ENCODE measurements at places on chromosomes 2 and 18. TPM values are rescaled to one million over a fixed set of nuclear protein-coding genes. Genes with fewer than 3 reads are reported as not detected.
A peak's percentile ranks its signal among the peaks of the same experiment; 100 is the strongest.

INPP5D gene
- 104 TPM for polyA plus RNA-seq

REG3A gene
- polyA plus RNA-seq = not detected

SERPINB8 gene
- polyA plus RNA-seq = 16.5 TPM

BMP10 gene
- not detected for polyA plus RNA-seq

VWC2L gene
- polyA plus RNA-seq = not detected

LINC00305 gene
- not detected for polyA plus RNA-seq

RAB17 gene
- polyA plus RNA-seq = not detected

PPP1R1C gene
- polyA plus RNA-seq = not detected

FZD7 gene
- polyA plus RNA-seq = 0.88 TPM

DSG1 gene
- polyA plus RNA-seq = 3.5 TPM

DNA sequence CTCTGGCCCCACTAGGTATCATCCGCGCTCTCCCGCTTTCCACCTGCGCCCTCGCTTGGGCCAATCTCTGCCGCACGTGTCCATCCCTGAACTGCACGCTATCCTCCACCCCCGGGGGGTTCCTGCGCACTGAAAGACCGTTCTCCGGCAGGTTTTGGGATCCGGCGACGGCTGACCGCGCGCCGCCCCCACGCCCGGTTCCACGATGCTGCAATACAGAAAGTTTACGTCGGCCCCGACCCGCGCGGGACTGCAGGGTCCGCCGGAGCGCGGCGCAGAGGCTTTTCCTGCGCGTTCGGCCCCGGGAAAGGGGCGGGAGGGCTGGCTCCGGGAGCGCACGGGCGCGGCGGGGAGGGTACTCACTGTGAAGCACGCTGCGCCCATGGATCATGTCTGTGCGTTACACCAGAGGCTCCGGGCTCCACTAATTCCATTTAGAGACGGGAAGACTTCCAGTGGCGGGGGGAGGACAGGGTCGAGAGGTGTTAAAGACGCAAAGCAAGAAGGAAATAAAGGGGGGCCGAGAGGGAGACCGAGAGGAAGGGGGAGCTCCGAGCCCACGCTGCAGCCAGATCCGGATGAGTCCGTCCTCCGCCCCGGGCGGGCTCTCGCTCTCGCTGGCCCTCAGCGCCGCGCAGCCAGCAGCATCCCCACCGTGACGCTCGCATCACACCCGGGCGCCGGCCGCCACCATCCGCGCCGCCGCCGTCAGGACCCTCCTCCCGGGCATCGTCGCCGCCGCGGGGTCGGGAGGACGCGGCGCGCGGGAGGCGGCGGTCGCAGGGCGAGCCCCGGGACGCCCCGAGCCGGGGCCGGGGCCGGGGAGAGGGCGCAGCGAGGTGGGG lies 664 bp downstream of the NETO1 start:
- DNase-seq = no peak
- no peaks in the 10 kb centered on the region for H3K27me3 ChIP-seq
- no peaks in the 10 kb centered on the region for H3K36me3 ChIP-seq
- no peak overlapping the region for H3K27ac ChIP-seq
- H3K4me1 ChIP-seq = no peaks in the 10 kb centered on the region
- no peak overlapping the region for H3K4me3 ChIP-seq

DNA sequence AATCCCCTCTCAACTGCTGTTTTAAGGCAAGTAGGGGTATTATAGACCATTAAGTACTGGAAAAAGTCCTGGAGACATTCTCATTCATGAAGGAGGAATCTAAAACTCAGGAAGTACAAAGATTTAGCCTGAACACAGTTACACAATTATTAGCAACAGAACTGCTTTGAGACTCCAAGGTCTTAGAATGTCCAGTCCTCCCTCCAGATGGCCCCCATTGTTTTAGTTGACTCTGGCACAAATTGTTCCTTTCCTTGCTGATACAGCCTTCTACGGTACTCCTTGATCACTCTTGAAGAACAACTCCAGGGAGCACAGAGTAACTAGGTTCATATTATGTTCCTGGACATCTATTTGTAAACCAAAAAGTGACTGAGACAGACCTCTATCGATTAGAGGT lies 210.1 kb upstream of the RND3 start:
- H3K27ac ChIP-seq = no peak overlapping the region
- H3K36me3 ChIP-seq = no peaks in the 10 kb centered on the region
- H3K4me1 ChIP-seq = no peaks in the 10 kb centered on the region
- H3K4me3 ChIP-seq = no peak overlapping the region
- H3K27me3 ChIP-seq = no peaks in the 10 kb centered on the region

GRCh38 chr2:105674401-105674800 lies 70.3 kb upstream of the NCK2 start:
- no peak overlapping the region for H3K27ac ChIP-seq
- no peaks in the 10 kb centered on the region for H3K36me3 ChIP-seq
- H3K27me3 ChIP-seq = no peaks in the 10 kb centered on the region

- H3K36me3 ChIP-seq = no peaks in the 10 kb centered on the region
- DNase-seq = no peak
- no peak overlapping the region for H3K27ac ChIP-seq
- H3K4me1 ChIP-seq = peaks cover 18% of the 10 kb centered on the region
- H3K27me3 ChIP-seq = no peaks in the 10 kb centered on the region
Observed at GRCh38 chr18:9057646-9058045, 44.9 kb upstream of the NDUFV2 start.

DNA sequence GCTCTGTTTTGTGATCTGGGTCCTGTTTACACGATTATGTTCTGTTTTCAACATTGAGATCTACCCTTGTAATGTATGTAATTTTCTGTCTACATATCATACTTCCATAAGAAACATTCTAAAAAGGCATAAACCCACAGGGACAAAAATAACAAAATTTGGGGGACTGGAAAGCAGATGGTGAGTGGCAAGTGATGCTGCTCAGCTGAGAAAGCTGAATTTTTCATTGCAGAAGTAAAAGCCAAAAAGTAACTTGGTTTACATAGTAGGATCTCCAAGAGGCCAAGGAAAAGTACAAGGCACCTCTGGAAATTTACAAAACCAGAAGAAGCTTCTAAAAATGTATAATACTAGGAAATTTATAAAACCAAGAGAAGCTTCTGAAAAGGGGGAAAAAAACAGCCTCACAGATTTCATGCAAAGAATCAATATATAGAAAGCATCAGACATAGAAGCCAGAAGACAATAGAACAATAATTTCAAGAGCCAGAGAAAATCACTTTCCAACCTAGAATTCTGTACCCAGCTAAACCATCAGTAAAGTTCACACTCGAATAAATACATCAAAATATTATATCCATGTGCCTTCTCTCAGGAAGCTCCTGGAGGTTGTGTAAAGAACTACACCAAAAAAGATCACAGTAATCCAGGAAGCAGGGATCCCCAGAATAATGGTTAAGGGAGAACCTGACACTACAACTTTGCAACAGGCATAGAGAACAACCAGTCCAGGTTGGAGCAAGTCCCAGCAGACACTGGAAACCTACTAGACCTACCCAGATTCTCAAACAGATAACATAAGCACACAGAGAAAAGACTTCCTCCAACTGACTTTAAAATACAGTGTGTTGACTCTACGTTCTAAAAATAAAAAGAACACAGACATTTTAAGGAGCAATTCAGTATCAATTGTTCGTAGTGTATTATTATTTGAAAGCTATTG lies 401.7 kb upstream of the HS6ST1 start:
- no peak overlapping the region for H3K27ac ChIP-seq
- no peak overlapping the region for H3K4me3 ChIP-seq
- H3K4me1 ChIP-seq = no peaks in the 10 kb centered on the region

- H3K27me3 ChIP-seq = no peaks in the 10 kb centered on the region
- no peak overlapping the region for H3K27ac ChIP-seq
- no peaks in the 10 kb centered on the region for H3K4me1 ChIP-seq
- no peaks in the 10 kb centered on the region for H3K36me3 ChIP-seq
- no peak overlapping the region for H3K4me3 ChIP-seq
Observed at GRCh38 chr2:106841886-106842645, 43.9 kb downstream of the ST6GAL2 start.

DNA sequence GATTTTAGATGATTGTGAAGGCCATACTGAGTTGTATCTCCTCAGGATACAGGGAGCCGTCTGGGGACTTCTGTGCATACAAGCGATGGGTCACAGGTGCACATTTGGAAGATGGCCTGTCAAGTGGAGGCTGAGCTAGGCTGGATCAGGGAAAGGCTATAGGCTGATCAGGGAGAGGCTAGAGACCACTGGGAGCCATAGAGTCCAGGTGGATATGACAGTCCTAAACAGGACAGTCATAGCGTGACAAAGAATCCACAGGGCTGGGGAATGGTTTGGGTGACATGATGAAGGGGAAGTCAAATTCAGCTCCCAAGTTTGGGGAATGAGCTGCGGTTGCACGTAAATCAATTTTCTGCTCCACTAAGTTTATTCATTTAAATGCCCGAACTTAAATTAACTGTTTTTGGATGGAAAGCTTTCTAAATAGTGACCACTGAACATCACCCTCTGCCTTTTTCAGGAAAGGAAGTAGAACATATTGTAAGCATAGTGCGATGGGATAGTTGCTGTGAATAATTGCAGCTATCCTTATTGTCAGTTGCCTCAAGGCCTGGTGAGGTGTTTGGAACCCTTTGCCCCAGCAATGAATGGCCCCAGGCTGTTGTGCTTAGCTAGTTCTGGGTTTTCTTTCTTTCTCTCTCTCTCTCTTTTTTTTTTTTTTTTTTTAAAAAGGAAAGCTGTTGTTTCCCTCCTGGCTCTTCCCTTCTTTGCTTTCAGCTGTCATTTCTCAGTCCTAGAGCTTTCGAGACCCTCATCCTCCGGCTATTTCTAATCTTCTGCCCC lies 50.5 kb downstream of the KLHL29 start:
- no peak for DNase-seq
- H3K4me1 ChIP-seq = no peaks in the 10 kb centered on the region
- no peak overlapping the region for H3K4me3 ChIP-seq

- DNase-seq = no peak
- H3K27ac ChIP-seq = no peak overlapping the region
- H3K27me3 ChIP-seq = peaks cover 5% of the 10 kb centered on the region
- H3K4me3 ChIP-seq = no peak overlapping the region
- H3K36me3 ChIP-seq = no peaks in the 10 kb centered on the region
- no peaks in the 10 kb centered on the region for H3K4me1 ChIP-seq
Observed at GRCh38 chr18:11387880-11388279, 221.5 kb upstream of the SLC35G4 start.

DNA sequence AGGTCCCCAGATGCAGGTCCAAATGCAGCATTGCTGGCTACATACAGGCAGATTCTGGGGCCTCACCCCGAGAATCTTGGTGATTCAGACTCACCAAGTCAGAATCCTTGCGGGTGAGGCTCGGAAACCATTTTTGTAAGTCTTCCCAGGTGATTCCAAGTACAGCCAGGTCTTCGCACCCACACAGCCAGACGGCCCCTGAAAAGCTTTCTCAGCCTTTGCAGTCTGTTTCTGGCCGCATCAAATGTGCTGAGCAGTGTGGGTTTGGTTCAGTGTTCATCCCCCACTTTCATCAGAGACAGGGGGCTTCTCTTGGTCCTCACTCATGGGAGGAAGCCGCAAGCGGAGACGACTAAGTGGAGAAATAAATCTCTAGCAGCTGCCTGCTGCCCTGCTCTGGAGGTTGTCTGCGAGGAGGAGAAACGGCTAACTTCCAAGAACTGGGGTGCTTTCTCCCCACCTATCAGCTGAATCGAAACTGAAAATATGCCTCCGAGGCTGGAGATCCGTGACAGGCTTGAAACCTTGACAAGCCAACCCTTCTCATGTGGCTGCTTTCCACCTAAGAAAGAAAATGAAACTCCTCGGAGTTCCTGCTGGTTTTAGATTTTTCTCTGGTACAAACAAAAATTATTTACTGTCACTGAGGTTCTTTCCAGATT lies 8.9 kb upstream of the TMEM185B start:
- H3K27me3 ChIP-seq = no peaks in the 10 kb centered on the region
- peak overlapping the region; percentile 97 for H3K27ac ChIP-seq
- H3K4me1 ChIP-seq = peaks cover 18% of the 10 kb centered on the region

DNA sequence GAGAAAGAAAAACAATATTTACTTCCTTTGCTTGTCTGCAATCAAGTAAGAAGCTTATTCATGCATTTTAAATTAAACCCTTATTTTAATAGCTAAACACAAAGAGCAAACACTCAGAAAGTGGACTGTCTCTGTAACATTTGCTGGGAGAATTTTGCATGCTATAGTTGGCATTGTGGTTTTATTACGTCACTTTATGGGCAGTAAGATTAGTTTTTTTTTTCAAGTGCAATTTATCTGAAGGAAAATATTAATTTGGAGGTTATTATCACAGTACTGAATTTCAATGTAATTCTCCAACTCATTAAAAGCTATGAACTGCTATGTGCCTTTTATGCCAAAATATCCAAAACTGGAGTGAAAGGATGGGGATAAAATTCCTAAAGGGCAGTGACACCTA lies 103.3 kb downstream of the TMEFF2 start:
- no peaks in the 10 kb centered on the region for H3K27me3 ChIP-seq
- no peaks in the 10 kb centered on the region for H3K4me1 ChIP-seq
- no peak for DNase-seq
- H3K27ac ChIP-seq = no peak overlapping the region
- H3K4me3 ChIP-seq = no peak overlapping the region

DNA sequence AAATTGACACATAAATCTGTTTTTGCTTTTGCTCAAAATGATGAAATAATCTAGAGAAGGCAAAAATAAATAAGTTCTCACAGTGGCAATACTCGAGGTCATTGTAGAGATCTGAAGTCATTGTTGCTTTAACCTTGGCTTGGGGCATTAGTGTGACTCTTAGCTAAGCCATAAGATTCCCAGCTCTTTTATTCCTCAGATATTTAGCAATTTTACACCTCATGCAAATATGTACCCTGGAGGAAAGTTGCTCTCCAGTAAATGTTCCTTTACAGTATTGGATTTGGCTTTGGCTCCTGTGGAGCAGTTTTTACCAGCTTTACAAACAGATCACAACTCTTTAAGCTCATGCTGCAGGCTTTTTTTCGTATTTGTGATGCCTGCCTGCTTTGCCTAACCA lies 134.2 kb upstream of the NABP1 start:
- DNase-seq = no peak
- no peak overlapping the region for H3K27ac ChIP-seq
- H3K27me3 ChIP-seq = no peaks in the 10 kb centered on the region
- H3K36me3 ChIP-seq = no peaks in the 10 kb centered on the region
- no peak overlapping the region for H3K4me3 ChIP-seq

- H3K27ac ChIP-seq = no peak overlapping the region
- H3K4me1 ChIP-seq = no peaks in the 10 kb centered on the region
- no peaks in the 10 kb centered on the region for H3K27me3 ChIP-seq
- H3K4me3 ChIP-seq = no peak overlapping the region
Observed at GRCh38 chr18:77433076-77433475, 183.4 kb downstream of the GALR1 start.

DNA sequence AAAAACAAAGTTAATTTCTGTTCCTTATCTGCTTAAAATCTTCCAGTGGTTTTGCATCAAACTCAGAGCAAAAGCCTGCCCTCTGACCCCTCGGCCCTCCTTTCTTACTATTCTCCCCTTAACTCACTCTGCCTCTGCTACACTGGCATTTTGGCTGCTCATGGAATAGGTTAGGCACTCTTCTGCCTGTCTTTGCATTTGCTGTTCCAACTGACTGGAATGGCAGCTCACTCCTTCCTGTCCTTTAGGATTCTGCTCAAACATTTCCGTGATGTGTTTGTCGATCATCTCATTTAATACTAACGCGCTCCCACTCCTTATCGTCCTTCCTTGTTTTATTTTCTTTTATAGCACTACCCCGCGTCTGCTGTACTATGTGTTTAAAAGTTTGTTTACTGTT lies 815 bp downstream of the CEBPZ start:
- no peaks in the 10 kb centered on the region for H3K27me3 ChIP-seq
- no peak for DNase-seq
- peak overlapping the region; percentile 87 for H3K27ac ChIP-seq
- no peaks in the 10 kb centered on the region for H3K4me1 ChIP-seq
- peaks cover 8% of the 10 kb centered on the region for H3K36me3 ChIP-seq

GRCh38 chr2:19337202-19337601 lies 21.2 kb downstream of the OSR1 start:
- H3K27ac ChIP-seq = no peak overlapping the region
- no peaks in the 10 kb centered on the region for H3K4me1 ChIP-seq
- H3K36me3 ChIP-seq = no peaks in the 10 kb centered on the region
- no peak overlapping the region for H3K4me3 ChIP-seq
- no peak for DNase-seq
